CD4-positive, alpha-beta T cell (primary cell): ENCODE measurements at places on chromosomes 7 and 10.

DNA sequence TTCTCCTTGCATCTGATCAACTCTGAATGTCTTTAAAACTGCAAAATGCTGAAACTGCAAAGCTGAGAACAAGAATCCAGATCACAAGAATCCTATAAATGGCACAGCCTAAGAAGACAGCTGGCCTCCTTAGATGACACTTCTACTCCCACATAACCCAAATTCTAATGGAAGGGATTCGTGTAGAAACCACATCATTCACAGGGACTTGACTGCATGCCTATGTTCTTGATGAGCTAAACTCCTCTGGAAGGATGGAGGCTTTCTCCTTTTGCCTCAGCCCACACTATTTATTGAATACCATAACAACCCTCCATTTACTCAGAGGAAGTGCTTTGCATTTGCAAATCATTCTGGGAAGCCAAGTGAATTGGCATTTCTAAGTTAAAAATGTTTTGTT lies 252.5 kb upstream of the VWC2 start:
- H3K4me3 ChIP-seq = no peak overlapping the region
- no peaks in the 10 kb centered on the region for H3K36me3 ChIP-seq
- no peaks in the 10 kb centered on the region for H3K27me3 ChIP-seq
- no peak for DNase-seq
- no peaks in the 10 kb centered on the region for H3K4me1 ChIP-seq
- H3K27ac ChIP-seq = no peak overlapping the region

GRCh38 chr10:119602241-119603095 lies 5.7 kb upstream of the TIAL1 start:
- no peaks in the 10 kb centered on the region for H3K27me3 ChIP-seq
- peak; percentile 15 for DNase-seq
- H3K27ac ChIP-seq = no peak overlapping the region
- H3K4me3 ChIP-seq = no peak overlapping the region
- H3K36me3 ChIP-seq = no peaks in the 10 kb centered on the region
- peaks cover 5% of the 10 kb centered on the region for H3K4me1 ChIP-seq

GRCh38 chr10:124032971-124033886 lies 60.2 kb downstream of the CHST15 start:
- H3K4me1 ChIP-seq = peaks cover 12% of the 10 kb centered on the region
- no peak for DNase-seq

GRCh38 chr10:103111918-103112877 lies 80.9 kb downstream of the NT5C2 start:
- H3K4me1 ChIP-seq = no peaks in the 10 kb centered on the region
- H3K4me3 ChIP-seq = no peak overlapping the region
- DNase-seq = no peak
- no peaks in the 10 kb centered on the region for H3K27me3 ChIP-seq

- H3K27ac ChIP-seq = peak overlapping the region; percentile 83
- H3K4me3 ChIP-seq = peak overlapping the region; percentile 52
- H3K27me3 ChIP-seq = no peaks in the 10 kb centered on the region
- no peaks in the 10 kb centered on the region for H3K36me3 ChIP-seq
- H3K4me1 ChIP-seq = peaks cover 8% of the 10 kb centered on the region
Measured at GRCh38 chr7:142636751-142637150, 112.5 kb upstream of the PRSS1 start.

DNA sequence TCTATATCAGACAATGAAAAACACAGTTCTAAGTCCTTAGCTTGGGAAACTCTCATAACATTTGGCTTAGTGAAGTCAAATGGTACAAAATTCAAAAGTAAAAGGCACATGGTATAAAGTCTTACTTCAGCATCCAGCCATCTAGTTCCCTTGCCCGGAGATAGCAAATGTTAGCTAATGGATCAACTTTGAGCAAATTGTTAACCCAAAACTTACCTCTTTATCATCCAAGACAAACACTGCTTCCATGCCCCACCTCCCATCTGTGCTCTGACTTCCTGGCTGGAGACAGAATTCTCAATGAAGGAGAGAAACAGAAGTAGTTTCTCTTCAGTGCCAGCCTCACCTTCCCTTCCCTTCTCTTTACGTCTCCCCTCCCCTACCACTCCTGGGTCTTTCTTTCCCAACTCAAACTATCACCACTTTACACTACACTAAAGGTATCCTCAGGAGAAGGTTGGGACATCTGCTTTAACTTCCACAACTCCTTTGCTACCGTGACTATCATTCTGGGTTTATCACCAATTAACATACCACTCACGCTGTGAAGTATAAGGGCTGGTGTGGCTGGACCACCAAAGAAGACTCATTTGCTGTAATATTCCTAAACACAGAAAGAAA lies 21.2 kb upstream of the ZNRF2 start:
- no peaks in the 10 kb centered on the region for H3K36me3 ChIP-seq
- no peak overlapping the region for H3K4me3 ChIP-seq
- H3K27ac ChIP-seq = no peak overlapping the region
- DNase-seq = no peak
- H3K27me3 ChIP-seq = no peaks in the 10 kb centered on the region

- DNase-seq = no peak
- H3K4me1 ChIP-seq = peaks cover 12% of the 10 kb centered on the region
- peak overlapping the region; percentile 70 for H3K4me3 ChIP-seq
Measured at GRCh38 chr10:112184052-112184371, 447 bp upstream of the GPAM start.

DNA sequence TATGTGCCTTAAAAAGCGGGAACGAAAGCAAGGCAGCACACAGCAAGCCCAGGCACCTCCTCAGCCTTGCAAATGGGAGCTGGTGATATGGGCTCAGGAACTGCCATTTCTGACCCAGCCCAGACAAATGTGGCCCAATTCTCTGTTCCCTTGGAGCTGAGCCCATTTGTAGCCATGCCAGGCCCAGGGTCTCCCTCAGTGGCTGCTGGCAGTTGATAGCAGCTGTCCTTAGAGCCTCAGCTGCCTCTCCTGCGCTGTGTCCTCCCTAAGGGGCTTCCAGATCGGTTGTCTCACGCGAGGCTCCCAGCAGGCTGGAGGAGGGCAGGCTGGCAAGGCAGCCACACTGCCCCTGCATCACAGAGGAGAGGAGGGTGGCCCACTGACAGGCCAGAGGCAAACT lies 275.8 kb downstream of the KCNMA1 start:
- DNase-seq = no peak
- no peak overlapping the region for H3K4me3 ChIP-seq
- no peaks in the 10 kb centered on the region for H3K27me3 ChIP-seq
- no peaks in the 10 kb centered on the region for H3K4me1 ChIP-seq

DNA sequence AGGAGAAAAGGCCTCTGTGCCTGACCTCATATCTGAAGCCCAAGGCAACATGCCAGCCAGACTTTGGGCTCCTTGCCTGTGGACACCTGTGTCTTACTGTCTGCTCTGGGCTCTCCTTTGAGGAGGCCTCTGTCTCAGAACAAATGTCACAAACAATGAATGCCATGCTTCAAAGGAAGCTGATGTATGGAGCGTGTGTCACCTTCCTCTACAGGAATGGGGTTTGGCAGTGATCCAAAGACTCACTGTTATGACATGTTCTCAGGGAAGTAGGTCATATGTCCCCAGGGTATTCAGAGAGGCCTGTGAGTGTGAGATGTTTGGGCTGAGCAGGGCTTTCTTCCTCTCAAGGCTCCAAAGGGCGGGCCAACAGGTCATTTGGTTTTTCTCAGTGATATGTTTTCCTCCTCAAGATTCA lies 38.4 kb downstream of the PTPRE start:
- H3K4me1 ChIP-seq = peaks cover 22% of the 10 kb centered on the region
- H3K36me3 ChIP-seq = no peaks in the 10 kb centered on the region
- H3K4me3 ChIP-seq = no peak overlapping the region
- DNase-seq = peak; percentile 4
- peaks cover 2% of the 10 kb centered on the region for H3K27me3 ChIP-seq

GRCh38 chr10:119006451-119007210 lies 22.9 kb upstream of the NANOS1 start:
- H3K36me3 ChIP-seq = no peaks in the 10 kb centered on the region
- H3K4me1 ChIP-seq = no peaks in the 10 kb centered on the region
- H3K27ac ChIP-seq = no peak overlapping the region
- H3K27me3 ChIP-seq = no peaks in the 10 kb centered on the region
- H3K4me3 ChIP-seq = no peak overlapping the region

- no peaks in the 10 kb centered on the region for H3K27me3 ChIP-seq
- H3K4me1 ChIP-seq = no peaks in the 10 kb centered on the region
- H3K36me3 ChIP-seq = no peaks in the 10 kb centered on the region
- H3K4me3 ChIP-seq = no peak overlapping the region
- H3K27ac ChIP-seq = no peak overlapping the region
- DNase-seq = no peak
Measured at GRCh38 chr7:70159121-70159520, 560.8 kb downstream of the AUTS2 start.

DNA sequence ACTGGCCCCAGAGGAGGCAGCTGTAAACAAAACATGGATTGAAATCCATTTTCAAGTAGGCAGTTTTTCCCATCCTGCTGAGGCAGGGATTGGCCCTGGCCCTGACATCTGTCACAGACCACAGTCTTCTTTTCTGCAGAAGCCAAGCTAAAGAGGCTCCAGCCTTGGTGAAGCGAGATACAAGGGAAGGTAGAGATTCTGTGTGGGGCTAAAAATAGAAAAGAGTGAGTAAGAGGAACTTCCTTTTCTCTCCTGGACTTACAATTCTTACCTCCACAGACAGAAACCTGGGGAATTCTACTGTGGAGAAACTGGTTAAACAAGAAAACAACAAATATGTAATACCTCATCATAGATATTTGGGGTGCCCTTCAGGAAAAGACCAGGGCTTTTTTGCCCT lies 624.8 kb upstream of the FZD8 start:
- H3K4me3 ChIP-seq = no peak overlapping the region
- H3K36me3 ChIP-seq = no peaks in the 10 kb centered on the region
- no peaks in the 10 kb centered on the region for H3K27me3 ChIP-seq
- H3K27ac ChIP-seq = no peak overlapping the region
- H3K4me1 ChIP-seq = no peaks in the 10 kb centered on the region

DNA sequence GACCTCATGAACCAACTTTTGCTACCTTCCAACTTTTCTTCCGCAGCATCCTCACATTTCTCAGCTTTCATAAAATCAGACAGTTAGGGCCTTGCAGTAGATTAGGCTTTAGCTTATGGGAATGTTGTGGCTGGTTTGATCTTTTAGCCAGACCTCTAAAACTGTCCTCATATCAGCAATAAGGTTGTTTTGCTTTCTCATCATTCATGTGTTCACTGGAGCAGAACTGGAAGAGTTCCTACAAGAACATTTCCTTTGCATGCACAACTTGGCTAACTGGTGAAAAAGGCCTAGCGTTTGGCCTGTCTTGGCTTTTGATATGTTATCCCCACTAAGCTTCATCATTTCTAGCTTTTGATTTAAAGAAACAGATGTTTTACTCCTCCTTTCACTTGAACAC lies 130.0 kb upstream of the LRRTM3 start:
- no peaks in the 10 kb centered on the region for H3K4me1 ChIP-seq
- no peaks in the 10 kb centered on the region for H3K27me3 ChIP-seq
- H3K36me3 ChIP-seq = no peaks in the 10 kb centered on the region
- no peak overlapping the region for H3K27ac ChIP-seq
- DNase-seq = no peak

- H3K27ac ChIP-seq = no peak overlapping the region
- DNase-seq = no peak
- H3K4me1 ChIP-seq = no peaks in the 10 kb centered on the region
Measured at GRCh38 chr10:121375172-121375571, 223.1 kb downstream of the FGFR2 start.

GRCh38 chr7:147298611-147299043 lies 1182.0 kb downstream of the CNTNAP2 start:
- no peak for DNase-seq
- H3K4me3 ChIP-seq = no peak overlapping the region
- no peaks in the 10 kb centered on the region for H3K4me1 ChIP-seq
- H3K27me3 ChIP-seq = no peaks in the 10 kb centered on the region

- H3K4me1 ChIP-seq = no peaks in the 10 kb centered on the region
- no peaks in the 10 kb centered on the region for H3K36me3 ChIP-seq
- H3K27ac ChIP-seq = no peak overlapping the region
- no peak for DNase-seq
Measured at GRCh38 chr7:154837622-154838021, 165.3 kb downstream of the PAXIP1 start.

DNA sequence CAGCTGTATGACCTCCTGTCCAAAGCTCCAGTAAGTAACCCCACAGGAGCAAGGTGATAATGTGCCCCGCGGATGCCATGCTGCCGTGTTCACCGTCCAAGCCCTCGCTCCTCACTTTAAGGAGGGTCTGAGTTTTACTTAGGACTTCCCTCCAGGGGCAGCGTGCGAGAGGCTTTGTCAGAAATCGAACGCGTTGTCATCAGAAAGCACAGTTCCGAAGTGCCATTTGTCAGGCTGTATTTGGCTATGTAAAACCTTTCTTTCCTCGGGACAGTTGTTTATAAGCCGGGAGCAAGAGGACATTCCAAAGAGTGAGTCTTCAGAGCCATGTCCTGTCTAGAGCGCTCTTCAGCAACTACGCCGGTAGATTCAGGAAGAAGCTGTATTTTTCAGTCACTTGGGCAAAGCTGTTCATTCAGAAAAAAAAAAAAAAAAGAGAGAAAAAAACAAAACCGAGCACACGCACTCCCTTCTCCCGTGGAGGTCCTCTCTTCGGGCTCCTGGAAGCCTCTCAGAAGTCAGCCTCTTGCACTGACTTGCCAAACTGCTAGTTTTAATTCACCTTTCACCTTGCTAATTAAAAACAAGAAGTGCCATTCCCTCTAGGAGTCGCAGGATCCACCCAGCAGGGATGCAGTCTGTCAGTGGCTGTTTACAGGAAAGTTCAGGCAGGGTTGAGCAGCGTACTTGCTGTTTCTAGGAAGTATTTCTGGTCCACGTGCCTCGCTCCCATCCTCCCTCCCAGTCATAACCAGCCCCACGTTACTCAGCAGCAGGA lies at the start of gene SEMA3E:
SEMA3E (minus strand) TSS at position 676 of the 778 bp plus-strand sequence.
- no peak within 1 kb of the TSS for H3K4me3 ChIP-seq
- no peaks in the 10 kb centered on the region for H3K36me3 ChIP-seq
- H3K27ac ChIP-seq = no peak within 1 kb of the TSS
- DNase-seq = no peak
- H3K27me3 ChIP-seq = no peaks in the 10 kb centered on the region
- H3K4me1 ChIP-seq = no peaks in the 10 kb centered on the region

GRCh38 chr10:11610826-11611247 lies 613 bp downstream of the USP6NL start:
- H3K4me1 ChIP-seq = peaks cover 14% of the 10 kb centered on the region
- H3K27me3 ChIP-seq = no peaks in the 10 kb centered on the region
- H3K4me3 ChIP-seq = peak overlapping the region; percentile 76
- H3K27ac ChIP-seq = no peak overlapping the region

DNA sequence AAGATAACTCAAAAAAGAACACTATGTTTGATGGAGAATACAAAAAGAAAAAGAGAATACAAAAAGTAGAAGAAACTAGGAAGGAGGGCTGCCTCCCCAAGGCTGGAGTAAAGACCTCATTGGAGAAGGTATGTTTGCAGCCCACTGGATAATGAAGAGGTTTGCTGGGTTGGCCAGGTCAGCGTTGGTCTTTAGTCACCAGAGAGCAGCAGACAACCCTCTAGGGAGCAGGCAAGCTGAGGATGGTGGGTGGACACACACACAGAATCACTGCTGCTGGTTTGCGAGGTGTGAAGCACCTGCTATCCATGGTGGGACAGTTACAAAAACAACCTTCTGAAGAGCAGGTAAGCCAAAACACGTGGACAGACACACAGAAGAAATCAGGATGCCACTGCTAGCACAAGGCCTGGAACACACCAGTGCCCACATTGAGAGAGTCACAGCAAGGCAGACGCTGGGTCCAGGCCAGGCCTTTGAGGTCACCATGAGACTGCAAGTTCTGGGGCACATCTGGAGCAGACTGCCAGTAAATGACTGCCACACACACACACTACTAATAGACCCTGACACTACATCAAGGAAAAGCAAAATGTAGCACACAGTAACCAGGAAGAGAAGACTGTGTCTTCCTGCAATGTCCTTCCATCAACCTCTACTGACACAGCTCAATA lies 43.0 kb downstream of the MTERF1 start:
- no peaks in the 10 kb centered on the region for H3K36me3 ChIP-seq
- no peak for DNase-seq
- no peak overlapping the region for H3K27ac ChIP-seq
- no peak overlapping the region for H3K4me3 ChIP-seq
